GM12878 (cell line): ENCODE measurements at places on chromosomes 1 and 21.

DNA sequence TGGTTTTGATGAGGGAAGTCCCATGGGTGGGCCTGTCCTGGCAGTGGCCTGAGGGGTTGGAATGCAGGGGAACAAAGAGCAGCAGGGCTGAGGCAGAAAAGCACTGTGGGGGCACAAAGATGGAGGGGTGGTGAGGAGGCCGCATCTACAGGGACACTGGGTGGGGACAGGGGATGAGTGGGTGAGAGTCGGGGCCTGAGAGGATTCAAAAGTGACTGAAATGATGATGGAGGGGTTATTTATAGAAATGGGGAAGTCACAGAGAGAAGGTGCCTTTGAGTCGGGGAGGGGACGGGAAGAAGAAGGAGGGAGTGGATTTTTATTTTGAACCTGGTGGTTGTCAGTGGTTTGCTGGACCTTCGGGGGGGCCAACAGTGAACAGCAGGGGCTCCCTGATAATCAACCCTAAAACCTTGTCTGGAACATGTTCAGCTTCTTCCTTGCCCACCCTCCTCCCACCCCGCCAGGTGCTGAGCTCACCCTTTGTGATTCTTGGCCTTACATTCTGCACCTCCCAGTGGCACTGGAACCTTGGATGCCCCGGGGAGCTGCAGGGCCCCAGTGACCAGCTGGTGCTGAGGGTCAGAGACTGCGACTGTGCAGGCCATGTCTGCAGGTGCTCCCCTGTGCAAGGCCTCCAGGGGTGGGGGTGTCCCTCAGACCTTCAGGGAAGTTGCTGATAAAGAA is 42.9 kb downstream of the IER5 start:
- DNase-seq: no peak

DNA sequence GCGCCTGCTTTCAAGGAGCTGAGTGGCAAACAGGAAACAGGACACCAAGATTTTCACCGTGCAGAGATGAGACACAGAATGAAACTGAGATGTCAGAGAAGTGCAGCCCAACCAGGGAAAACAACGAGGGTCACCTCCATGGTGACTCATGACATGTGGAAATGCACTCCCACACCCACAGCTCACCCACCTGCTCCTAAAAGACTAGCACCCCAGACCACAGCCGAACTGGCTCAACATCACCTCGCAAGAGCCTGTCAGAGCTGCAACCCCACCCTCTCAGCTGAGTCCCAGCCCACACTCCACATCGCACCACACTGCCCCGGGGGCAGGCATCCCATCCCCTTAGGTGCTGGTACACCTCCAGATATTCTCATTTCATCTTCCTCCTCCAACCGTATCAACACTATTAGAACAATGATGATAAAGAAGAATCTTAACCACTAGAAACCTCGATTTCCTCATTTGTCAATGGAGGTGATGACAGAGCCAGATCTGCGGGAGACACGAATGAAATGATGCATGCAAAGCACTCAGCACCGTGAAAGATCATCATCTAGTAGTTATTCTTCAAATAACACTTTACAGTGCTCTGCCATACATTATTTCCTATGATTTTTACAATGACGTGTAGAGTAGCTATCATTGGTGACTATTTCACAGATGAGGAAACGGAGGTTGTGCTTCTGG is 103.2 kb downstream of the DMRTB1 start:
- no peak for DNase-seq

- DNase-seq: no peak
These were observed 100.8 kb downstream of the UCK2 start for GRCh38 chr1:165928075-165928731.

GRCh38 chr1:162984699-162985098 is 84.5 kb upstream of the RGS4 start:
- DNase-seq: no peak

DNA sequence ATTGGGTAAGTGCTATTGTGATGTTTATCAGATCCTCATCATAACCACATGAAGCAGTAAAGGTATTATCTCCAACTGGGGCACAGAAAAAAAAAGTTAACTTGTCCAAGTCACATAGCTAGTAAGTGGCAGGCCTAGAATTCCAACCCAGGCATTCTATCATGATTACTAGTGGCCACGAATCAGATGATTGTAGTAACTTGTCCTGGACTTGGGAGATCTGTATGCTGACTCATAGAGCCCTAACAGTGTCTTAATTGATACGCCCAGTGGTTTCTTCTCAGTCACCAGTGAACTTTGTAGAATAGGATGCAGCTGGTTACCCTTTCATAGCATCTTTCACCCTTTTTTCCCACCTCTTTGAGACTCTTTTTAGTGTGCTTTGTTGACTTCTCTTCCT is 91.1 kb upstream of the UBE2U start:
- DNase-seq: no peak
